ENCODE measurements at places on chromosomes 6 and 20. TPM values are rescaled to one million over a fixed set of nuclear protein-coding genes. Genes with fewer than 3 reads are reported as not detected.

DNA sequence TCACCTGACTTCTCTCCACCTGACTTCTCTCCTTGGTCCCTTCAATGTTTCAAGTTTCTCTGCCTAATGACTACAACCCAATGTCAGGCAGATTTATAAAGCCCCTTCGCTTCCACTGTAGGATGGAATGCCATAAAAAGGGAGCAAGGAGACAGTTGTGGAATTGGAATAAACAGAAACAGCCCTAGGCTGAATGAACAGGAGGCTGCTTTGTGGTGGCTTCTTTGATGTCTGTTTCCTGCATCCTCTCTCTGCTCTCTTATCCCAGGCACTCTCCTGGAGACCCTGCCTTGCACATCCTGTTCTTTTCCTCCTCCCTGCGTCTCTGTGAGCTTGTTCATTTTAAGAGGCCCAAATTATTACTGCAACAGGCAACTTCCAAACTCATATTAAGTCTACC is 16.9 kb downstream of the MUCL3 start:
- no peak overlapping the region for H3K27ac ChIP-seq
- no peaks in the 10 kb centered on the region for H3K36me3 ChIP-seq
- no peak for DNase-seq
- H3K4me1 ChIP-seq = peaks cover 8% of the 10 kb centered on the region
- no peak overlapping the region for H3K4me3 ChIP-seq
- peaks cover 2% of the 10 kb centered on the region for H3K27me3 ChIP-seq

DNA sequence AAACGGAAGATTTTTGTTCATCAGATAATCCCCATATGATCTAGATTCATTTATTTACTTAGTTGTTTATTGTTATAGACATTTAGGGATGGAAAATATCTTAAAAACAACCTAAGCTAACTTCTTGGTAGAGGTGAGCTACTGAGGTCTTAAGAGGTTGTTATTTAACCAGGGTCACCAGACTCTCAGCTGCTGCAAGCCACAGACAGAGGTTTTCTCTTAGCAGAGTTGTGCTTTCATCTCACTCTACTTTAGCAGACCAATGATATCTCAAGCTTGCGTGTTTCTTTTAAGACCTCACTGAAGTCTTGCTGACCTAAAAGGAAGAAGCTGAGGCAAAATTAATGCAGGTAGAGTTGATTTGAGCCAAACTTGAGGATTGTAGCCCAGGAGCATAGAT is 43.6 kb downstream of the NCOA7 start:
- DNase-seq = no peak
- no peak overlapping the region for H3K4me3 ChIP-seq
- H3K27ac ChIP-seq = no peak overlapping the region
- no peaks in the 10 kb centered on the region for H3K27me3 ChIP-seq
- no peaks in the 10 kb centered on the region for H3K4me1 ChIP-seq

- no peaks in the 10 kb centered on the region for H3K4me1 ChIP-seq
- no peak overlapping the region for H3K4me3 ChIP-seq
- DNase-seq = no peak
- peak overlapping the region; percentile 60 for H3K27ac ChIP-seq
Measured at GRCh38 chr6:169851641-169852503, 100.5 kb downstream of the ERMARD start.

GRCh38 chr20:41232973-41233926 is 84.3 kb downstream of the ZHX3 start:
- H3K4me1 ChIP-seq = peaks cover 54% of the 10 kb centered on the region
- no peaks in the 10 kb centered on the region for H3K27me3 ChIP-seq

JPH2 gene
- 86.9 TPM for total RNA-seq

DNA sequence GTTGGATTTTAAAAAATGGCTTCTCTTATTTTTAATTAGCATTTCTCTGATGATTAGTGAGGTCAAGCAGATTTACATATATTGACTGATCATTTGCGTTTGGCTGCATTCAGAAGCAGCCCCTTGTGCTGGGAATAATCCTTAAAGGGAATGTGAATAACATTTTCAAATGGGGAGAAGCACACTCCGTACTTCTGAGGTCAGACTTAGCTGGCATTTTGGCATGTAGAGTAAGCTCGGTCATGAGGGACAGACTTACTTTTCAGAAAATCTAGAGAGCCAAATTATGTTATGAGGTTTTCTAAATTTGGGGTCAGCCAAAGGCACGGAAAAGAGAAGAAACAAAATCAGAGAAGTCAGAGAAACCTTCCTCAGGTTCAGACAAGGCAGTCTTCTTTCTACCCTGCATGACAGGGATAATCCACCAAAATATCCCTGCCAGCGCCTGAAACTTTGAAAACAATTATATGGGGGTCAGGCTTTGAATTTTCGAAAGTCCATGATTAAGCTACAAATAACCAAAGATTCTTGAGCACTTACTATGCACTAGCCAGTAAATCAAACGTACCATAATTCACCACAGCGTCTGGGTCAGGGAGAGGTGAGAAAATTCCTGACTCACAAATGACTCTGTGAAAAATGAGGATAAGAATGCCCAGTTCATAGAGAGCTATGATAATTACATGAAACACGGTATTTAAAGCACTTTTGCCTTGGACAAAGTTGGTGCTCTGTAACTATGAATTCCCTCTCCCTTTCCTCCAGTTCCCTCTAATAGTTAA is 44.9 kb downstream of the ADAT2 start:
- H3K27ac ChIP-seq = no peak overlapping the region
- H3K4me1 ChIP-seq = no peaks in the 10 kb centered on the region
- H3K27me3 ChIP-seq = no peaks in the 10 kb centered on the region
- DNase-seq = no peak
- no peak overlapping the region for H3K4me3 ChIP-seq

CNR1 gene
- total RNA-seq = 2.4 TPM

GRCh38 chr6:125222531-125223455 is 69.2 kb downstream of the TPD52L1 start:
- peak overlapping the region; percentile 67 for H3K27ac ChIP-seq
- H3K4me3 ChIP-seq = no peak overlapping the region
- no peaks in the 10 kb centered on the region for H3K27me3 ChIP-seq
- peaks cover 3% of the 10 kb centered on the region for H3K36me3 ChIP-seq
- no peak for DNase-seq

OR12D3 gene
- not detected for total RNA-seq

- peak; percentile 75 for DNase-seq
- peak overlapping the region; percentile 84 for H3K27ac ChIP-seq
- H3K4me1 ChIP-seq = peaks cover 37% of the 10 kb centered on the region
- no peaks in the 10 kb centered on the region for H3K36me3 ChIP-seq
Measured at GRCh38 chr6:37058084-37058586, 52.7 kb downstream of the FGD2 start.

GRCh38 chr20:57600320-57601210 is 19.7 kb downstream of the ZBP1 start:
- no peak overlapping the region for H3K27ac ChIP-seq
- DNase-seq = peak; percentile 25
- no peak overlapping the region for H3K4me3 ChIP-seq
- no peaks in the 10 kb centered on the region for H3K4me1 ChIP-seq
- no peaks in the 10 kb centered on the region for H3K36me3 ChIP-seq

CFAP61 gene
- 24.5 TPM for total RNA-seq

- H3K27ac ChIP-seq = no peak overlapping the region
- H3K4me3 ChIP-seq = no peak overlapping the region
- no peaks in the 10 kb centered on the region for H3K27me3 ChIP-seq
- H3K36me3 ChIP-seq = no peaks in the 10 kb centered on the region
Measured at GRCh38 chr6:47298475-47298874, 11.2 kb downstream of the TNFRSF21 start.

DNA sequence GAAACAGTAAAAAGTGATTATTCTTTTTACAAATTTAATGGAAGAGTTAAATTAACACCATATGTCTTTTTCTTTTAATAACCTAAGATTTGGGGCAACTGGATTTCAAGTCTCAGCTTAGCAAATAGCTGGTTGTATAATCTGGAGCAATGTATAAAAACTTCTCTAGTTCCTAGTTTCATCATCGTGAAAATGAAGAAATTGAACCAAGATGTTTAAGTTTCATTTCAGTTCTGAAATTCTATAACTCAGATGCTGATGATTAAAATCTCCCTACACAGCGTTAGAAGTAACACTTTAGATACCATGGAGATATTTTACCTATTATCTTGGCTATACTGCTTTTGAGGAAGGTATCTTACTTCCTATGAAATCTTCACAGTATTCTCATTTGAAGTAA is 252.0 kb downstream of the KIF16B start:
- no peak overlapping the region for H3K4me3 ChIP-seq
- no peaks in the 10 kb centered on the region for H3K27me3 ChIP-seq
- H3K27ac ChIP-seq = no peak overlapping the region
- no peaks in the 10 kb centered on the region for H3K4me1 ChIP-seq
- H3K36me3 ChIP-seq = no peaks in the 10 kb centered on the region

GRCh38 chr6:132607544-132608233 is 16.4 kb downstream of the TAAR2 start:
- no peaks in the 10 kb centered on the region for H3K27me3 ChIP-seq
- no peaks in the 10 kb centered on the region for H3K36me3 ChIP-seq
- DNase-seq = no peak
- H3K27ac ChIP-seq = no peak overlapping the region
- no peaks in the 10 kb centered on the region for H3K4me1 ChIP-seq
- no peak overlapping the region for H3K4me3 ChIP-seq

KCNK5 gene
- 0.06 TPM for total RNA-seq

KIFC1 gene
- total RNA-seq = 0.17 TPM

DNA sequence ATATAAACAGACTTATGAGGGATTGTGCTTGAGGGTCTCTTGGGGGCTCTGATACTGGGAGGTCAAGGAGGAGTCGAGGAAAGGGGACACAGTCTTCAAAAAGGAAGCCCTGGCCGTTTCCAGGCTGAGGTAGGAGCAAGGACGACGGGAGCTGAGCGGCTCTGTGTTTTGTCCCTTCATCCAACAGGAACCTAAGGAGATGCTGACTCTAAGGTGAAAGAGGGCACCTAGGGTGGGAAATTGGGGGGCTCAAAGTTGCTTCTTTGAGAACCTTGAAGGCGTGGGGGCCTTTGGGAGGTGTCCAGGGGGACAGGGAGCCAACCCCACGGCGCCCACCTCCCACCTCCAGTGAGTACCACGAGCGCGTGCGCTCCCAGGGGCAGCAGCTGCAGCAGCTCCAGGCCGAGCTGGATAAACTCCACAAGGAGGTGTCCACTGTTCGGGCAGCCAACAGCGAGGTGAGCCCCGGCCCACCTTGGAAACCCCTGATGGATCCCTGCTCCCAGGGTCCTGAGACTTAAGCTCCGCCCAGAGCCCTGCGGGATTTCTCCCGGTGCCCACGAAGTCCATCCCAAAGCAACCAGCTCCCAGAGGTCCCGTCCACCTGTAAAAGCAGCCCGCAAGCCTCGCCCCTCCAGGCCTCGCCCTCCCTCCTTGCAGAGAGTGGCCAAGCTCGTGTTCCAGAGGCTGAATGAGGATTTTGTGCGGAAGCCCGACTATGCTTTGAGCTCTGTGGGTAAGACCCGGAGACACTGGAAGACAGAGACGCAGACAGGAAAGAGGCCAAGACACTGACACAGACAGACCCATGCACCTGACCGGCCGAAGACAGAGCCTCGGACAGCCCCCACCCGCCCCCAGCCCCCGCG is 2.9 kb downstream of the SPAG4 start:
- peaks cover 14% of the 10 kb centered on the region for H3K4me1 ChIP-seq
- H3K27me3 ChIP-seq = no peaks in the 10 kb centered on the region
- H3K36me3 ChIP-seq = peaks cover 17% of the 10 kb centered on the region

TMEM217 gene
- total RNA-seq = not detected

DNA sequence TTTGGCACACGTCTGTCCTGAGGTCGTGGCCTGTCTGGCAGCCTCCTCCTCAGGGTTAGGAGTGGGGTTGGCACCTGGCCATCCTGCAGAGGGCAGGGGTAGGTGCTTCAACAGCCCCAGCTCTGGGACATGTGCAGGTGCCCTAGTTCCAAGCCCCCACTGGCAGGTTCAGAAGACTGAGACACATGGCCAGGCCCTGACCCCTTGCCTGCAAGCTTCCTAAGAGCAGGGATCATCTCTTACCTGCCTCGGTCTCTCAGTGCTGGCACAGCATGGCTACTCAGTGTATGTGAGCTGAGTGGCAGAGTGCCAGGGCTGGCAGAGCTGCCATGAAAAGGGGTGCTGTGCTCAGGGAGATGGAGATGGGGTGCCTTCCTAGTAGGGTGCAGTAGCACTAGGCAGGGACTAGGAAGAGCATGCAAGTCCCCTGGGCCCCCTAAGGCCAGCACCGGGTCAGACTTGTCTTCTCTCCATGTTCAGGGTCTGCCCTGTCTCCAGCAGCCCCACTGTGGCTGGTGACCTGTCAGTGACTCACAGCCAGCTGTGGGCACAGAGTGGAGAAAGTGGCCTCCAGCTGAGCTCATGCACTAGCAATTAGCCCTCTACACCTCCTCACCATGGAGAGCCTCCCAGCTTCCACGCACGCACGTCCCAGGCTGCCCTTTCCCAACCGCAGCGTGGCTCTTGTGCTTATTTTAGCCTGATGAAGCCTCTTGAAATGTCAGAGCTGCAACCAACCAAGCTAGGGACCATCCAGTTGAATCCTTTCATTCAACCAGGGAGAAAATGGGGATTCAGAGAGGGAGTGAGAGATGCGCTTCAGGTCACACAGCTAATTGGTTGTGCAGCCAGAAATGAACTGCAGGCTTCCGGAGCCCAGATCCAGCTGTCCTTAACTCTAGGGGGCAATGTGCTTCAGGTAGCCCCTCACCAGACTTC is 116.6 kb downstream of the MRPL14 start:
- peak; percentile 51 for DNase-seq
- no peak overlapping the region for H3K4me3 ChIP-seq
- peaks cover 34% of the 10 kb centered on the region for H3K4me1 ChIP-seq
- H3K27ac ChIP-seq = peak overlapping the region; percentile 87
- H3K36me3 ChIP-seq = no peaks in the 10 kb centered on the region
- H3K27me3 ChIP-seq = no peaks in the 10 kb centered on the region

WFDC5 gene
- not detected for total RNA-seq

DNA sequence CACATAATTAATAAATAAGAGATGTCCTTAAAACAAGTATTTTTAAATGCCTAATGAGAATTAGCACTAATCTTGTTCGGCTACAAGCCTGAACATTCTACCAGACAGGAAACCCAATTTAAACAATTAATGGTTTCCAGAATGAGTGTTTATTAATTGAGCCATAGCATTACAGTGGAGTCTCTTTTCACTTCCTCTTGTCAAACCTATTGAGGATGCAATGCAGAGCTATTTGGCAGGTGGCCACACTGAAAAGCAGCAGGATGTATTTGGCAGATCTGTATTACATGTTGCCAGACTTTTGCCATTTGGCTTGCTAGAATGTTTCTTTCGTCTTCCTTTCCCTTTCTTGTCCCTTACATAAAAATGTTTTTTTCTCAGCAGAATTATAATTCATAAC is 475.2 kb upstream of the MARCKS start:
- H3K4me1 ChIP-seq = no peaks in the 10 kb centered on the region
- H3K4me3 ChIP-seq = no peak overlapping the region
- H3K27me3 ChIP-seq = no peaks in the 10 kb centered on the region
- no peak overlapping the region for H3K27ac ChIP-seq
- no peak for DNase-seq
